ENCODE measurements at places on chromosomes 16 and 17. TPM values are rescaled to one million over a fixed set of nuclear protein-coding genes. Genes with fewer than 3 reads are reported as not detected.

- no peak overlapping the region for H3K27ac ChIP-seq
- no peaks in the 10 kb centered on the region for H3K36me3 ChIP-seq
- H3K4me3 ChIP-seq: no peak overlapping the region
- peaks cover 27% of the 10 kb centered on the region for H3K4me1 ChIP-seq
These were observed 2.6 kb downstream of the GGT6 start for GRCh38 chr17:4557626-4558346.

GRCh38 chr17:56592487-56593085 is 913 bp upstream of the NOG start:
- H3K4me3 ChIP-seq: peak overlapping the region; percentile 72
- H3K27ac ChIP-seq: no peak overlapping the region
- H3K27me3 ChIP-seq: peaks cover 44% of the 10 kb centered on the region
- H3K36me3 ChIP-seq: no peaks in the 10 kb centered on the region

The SGCA gene
- total RNA-seq: 1.3 TPM

GRCh38 chr17:19686400-19687090 is 29.8 kb downstream of the SLC47A2 start:
- peaks cover 5% of the 10 kb centered on the region for H3K36me3 ChIP-seq
- no peak overlapping the region for H3K27ac ChIP-seq
- no peak overlapping the region for H3K4me3 ChIP-seq

GRCh38 chr16:363110-363765 is 7.1 kb downstream of the MRPL28 start:
- H3K4me3 ChIP-seq: no peak overlapping the region
- H3K27me3 ChIP-seq: no peaks in the 10 kb centered on the region
- peaks cover 4% of the 10 kb centered on the region for H3K4me1 ChIP-seq
- H3K36me3 ChIP-seq: peaks cover 5% of the 10 kb centered on the region

DNA sequence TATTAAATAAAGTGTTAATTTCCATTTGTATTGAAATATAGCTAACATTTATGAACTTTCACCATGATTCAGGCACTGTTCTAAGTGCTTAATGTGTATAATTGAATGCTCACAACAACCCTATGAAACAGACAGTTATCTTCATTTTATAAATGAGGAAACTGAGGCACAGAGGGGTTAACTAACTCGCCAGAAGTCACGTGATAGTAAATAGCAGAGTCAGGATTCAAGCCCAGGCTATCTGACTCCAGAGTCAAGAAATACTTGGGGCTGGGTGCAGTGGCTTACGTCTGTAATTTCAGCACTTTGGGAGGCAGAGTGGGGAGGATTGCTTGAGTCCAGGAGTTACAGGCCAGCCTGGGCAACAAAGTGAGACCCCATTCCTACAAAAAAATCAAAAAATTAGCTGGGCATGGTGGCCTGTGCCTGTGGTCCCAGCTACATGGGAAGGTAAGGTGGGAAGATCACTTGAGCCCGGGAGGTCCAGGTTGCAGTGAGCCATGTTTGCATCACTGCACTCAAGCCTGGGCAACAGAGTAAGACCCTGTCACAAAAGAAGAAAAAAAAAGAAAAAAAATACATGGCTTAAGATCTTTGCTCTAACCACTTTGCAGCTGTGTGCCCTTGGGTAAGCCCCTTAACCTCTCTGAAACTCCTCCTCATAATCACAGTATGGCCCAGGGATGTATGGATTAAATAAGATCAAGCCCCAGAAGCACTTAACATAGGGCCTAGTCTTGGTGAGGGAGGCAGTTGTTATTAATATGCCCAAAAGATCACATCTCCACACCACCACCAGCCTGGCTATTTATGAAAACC is 29.0 kb downstream of the WSB1 start:
- H3K4me3 ChIP-seq: no peak overlapping the region
- peaks cover 17% of the 10 kb centered on the region for H3K4me1 ChIP-seq
- H3K27me3 ChIP-seq: no peaks in the 10 kb centered on the region
- no peak for DNase-seq
- H3K36me3 ChIP-seq: peaks cover 7% of the 10 kb centered on the region
- peak overlapping the region; percentile 8 for H3K27ac ChIP-seq

Measured in chondrocyte (in vitro differentiated cells).